Activated T-cell treated with anti-CD3 and anti-CD28 coated beads, Interleukin-2, amount 50 U/mL, for 4 hours (primary cell): ENCODE measurements at places on chromosomes 3 and 15. TPM values are rescaled to one million over a fixed set of nuclear protein-coding genes. Genes with fewer than 3 reads are reported as not detected.

DNA sequence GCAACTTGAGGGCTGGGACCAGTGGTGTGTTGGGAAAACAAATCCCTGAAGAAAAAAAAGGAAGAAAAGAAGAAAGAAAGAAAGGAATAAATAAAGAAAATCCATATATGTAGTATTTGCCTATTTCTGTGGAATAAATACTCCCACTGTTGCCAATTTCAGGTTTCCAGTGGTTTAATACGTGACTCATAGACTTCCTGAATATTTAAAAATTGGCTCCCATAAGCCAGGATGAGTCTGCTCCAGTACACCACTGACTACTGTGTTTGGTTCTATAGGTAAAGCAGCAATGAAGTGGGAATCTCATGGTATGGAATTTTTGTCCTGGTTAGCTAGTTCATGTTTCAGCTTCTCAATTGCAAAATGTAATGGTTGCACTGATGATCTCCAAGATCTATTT, 31.6 kb downstream of the PYDC2 start:
- no peak for DNase-seq

- no peak for DNase-seq
Measured at GRCh38 chr15:89402518-89402805, 67.8 kb upstream of the POLG start.

DNA sequence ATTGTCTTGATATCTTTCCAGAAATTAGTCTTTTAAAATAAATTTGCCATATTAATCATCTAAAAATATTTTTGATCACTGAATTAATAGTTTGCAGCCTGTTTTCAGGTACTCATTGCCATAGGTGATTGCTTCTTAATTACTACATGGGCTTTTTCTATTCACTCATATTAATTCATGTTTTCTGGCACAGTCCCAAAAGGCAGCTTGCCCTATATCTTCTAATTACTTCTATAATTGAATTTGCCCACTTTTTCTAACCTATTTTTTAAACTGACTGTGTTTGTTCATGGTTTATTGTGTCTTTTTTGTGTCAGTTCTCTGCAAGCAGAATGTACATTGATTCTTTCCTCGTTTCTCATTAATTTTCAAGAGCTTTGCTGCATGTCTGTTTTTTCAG, 85.7 kb upstream of the SOX2 start:
- no peak for DNase-seq

GRCh38 chr3:156543043-156543555, 11.8 kb downstream of the SSR3 start:
- DNase-seq, result no peak

- no peak for DNase-seq
Measured at GRCh38 chr3:173502983-173503568, 105.5 kb downstream of the NLGN1 start.

Gene RLBP1
- not detected for total RNA-seq

Gene GPR171
- 72.2 TPM for total RNA-seq

Gene ZNF501
- total RNA-seq, result 2.2 TPM

Gene CLDN1
- 0.66 TPM for total RNA-seq
